ENCODE measurements at places on chromosomes 16 and 17.

DNA sequence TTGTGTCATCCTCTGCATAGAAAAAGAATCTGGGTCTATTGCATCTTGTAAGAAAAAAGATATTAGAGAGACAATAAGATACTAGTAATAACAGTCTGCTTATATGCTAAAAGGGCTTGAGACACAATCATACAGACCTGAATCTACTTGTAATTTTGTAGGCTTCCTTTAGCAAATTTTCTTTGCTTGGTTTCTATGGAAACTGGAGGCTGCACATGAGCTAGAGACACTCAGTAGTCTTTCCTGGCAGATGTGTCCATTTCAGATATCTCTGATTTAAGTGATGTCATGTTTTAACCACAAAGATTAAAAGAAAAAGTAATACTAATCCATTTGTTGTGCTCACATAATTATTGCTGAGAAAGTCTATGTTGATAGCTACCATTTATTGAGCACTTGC, 123.9 kb upstream of the GNAO1 start:
- no peak for DNase-seq

- DNase-seq: peak; percentile 28
These were observed 1.3 kb downstream of the GJD3 start for GRCh38 chr17:40363111-40363827.

- no peak for DNase-seq
These were observed 29.4 kb upstream of the SLC38A8 start for GRCh38 chr16:84072014-84072413.

DNA sequence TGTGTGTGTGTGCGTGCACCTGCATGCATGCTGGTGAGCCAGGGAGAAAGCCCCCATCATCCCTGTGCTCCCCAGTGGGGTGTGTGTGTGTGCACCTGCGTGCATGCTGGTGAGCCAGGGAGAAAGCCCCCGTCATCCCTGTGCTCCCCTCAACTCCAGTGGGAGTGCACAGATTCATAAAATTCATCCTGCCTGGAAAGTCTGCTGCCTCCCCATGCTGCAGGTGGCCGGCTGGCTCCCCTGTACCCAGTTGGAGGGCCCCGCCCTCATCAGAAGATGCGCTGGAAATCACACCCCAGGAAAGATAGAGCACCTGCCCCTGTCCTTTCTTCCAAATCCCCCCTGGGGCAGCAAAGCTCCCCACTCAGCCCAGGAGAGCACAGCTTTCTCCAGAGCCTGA, 84.8 kb upstream of the DOC2B start:
- DNase-seq: no peak

DNA sequence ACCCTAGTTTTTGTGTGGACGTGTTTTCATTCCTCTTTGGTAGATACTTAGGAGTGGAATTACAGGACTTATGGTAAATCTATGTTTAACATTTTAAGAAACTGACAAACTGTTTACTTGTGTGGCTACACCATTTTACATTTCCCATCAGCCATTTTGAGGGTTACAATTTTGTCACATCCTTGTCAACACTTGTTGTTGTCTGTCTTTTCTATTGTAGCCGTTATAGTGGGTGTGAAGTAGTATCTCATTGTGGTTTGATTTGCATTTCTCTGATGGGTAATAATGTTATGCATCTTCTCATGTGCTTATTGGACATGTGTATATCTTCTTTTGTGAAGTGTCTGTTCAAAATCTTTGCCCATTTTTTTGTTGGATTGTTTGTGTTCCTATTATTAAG, 4.5 kb downstream of the FTO start:
- DNase-seq: no peak

GRCh38 chr16:19882186-19882585, 2.5 kb downstream of the GPRC5B start:
- peak; percentile 30 for DNase-seq

GRCh38 chr16:66405057-66405783, 21.9 kb upstream of the BEAN1 start:
- no peak for DNase-seq

DNA sequence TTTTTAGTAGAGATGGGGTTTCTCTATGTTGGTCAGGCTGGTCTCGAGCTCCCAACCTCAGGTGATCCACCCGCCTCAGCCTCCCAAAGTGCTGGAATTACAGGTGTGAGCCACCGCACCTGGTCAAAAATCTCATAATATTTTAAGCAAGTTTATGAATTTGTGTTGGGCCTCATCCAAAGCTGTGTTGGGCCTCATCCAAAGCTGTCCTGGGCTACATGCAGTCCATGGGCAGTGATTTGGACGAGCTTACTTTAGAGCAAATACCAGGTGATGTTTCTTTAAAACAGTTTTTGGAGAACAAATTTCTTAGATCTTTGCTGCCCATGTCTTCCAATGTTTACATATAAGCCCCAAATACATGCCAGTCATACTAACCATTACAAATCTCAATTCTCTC, 84.4 kb upstream of the C17orf78 start:
- DNase-seq: no peak

GRCh38 chr17:70317421-70317820, 148.1 kb downstream of the KCNJ2 start:
- DNase-seq: no peak

DNA sequence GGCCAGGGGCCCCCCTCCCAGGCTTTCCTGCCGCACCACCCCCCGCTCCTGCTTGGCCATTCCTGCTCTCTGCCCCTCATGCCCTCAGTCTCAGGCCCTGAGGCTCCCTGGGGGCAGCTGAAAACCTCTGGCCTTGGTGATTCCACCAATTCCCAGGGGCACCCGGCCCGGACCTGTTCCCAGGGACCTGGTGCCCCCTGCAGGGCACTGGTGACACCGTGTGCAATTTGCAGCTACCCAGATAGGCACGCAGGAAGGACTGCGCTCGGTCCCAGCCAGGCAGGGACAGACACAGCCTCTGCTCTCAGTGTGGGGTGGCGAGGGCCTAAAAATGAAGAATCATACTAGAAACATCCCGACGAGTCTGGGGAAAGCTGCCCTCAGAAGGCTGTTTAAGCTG, 13.4 kb downstream of the WFDC1 start:
- DNase-seq: no peak

DNA sequence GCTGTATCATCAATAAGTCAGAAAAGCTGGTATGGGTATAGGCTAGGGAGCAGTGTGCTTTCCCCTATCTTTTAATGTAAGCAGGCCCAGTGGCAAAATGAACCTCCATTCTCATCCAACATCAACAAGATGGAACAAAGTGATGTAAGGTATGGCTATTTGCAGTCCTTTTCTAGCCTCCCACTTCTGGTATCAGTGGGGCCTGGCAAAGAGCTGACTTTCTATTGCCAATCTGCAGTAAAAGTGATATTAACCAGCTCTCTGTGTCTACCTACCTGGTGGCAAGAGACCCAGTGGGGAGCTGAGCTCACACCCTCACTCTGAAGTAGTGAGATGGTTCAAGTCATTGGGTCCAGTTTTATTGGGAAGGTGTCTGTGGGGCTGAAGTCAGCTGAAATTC, 1492.6 kb downstream of the CDH11 start:
- DNase-seq: no peak

DNA sequence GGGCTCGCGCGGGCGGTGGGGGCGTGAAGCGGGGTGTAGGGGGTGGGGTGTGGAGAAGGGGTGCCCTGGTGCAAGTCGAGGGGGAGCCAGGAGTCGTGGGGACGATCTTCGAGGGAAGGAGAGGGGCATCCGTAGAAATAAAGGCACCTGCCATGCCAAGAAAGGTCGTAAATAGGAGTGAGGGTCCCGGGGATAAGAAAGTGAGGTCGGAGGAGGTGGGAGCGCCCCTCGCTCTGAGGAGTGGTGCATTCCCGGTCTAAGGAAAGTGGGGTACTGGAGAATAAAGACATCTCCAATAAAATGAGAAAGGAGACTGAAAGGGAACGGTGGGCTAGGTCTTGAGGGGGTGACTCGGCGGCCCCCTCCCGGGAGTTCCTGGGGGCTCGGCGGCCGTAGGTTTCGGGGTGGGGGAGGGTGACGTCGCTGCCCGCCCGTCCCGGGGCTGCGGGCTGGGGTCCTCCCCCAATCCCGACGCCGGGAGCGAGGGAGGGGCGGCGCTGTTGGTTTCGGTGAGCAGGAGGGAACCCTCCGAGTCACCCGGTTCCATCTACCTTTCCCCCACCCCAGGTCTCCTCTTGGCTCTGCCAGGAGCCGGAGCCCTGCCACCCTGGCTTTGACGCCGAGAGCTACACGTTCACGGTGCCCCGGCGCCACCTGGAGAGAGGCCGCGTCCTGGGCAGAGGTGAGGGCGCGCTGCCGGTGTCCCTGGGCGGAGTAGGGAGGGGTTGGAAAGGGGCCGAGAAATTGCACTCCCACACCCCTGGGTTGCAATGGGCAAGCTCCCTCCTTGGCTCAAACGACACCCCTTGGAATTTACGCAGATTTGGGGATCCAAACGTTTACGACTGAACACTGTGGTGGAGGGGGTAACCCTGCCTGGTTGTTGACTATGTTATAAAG, 888 bp downstream of the CDH1 start:
- peak; percentile 17 for DNase-seq

- no peak for DNase-seq
These were observed 105.3 kb downstream of the SLC39A11 start for GRCh38 chr17:72987166-72987565.

GRCh38 chr16:49638673-49639610, 217.0 kb downstream of the ZNF423 start:
- DNase-seq: no peak

DNA sequence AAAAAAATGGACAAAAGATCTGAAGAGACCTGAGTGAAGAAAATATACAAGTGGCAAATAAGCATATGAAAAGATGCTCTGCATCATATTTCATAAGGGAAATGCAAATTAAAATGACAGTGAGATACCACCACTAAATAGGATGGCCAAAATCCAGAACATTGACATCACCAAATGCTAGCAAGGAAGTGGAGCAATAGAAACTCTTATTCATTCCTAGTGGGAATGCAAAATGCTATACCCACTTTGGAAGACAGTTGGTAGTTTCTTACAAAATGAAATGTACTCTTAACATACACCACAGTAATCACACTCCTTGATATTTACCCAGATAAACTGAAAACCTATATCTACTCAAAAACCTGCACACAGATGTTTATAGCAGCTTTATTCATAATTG, 33.6 kb downstream of the DHRS7B start:
- DNase-seq: no peak

- no peak for DNase-seq
These were observed 176.8 kb downstream of the KATNIP start for GRCh38 chr16:27726621-27727261.
